ENCODE measurements at places on chromosomes 3 and 15.

DNA sequence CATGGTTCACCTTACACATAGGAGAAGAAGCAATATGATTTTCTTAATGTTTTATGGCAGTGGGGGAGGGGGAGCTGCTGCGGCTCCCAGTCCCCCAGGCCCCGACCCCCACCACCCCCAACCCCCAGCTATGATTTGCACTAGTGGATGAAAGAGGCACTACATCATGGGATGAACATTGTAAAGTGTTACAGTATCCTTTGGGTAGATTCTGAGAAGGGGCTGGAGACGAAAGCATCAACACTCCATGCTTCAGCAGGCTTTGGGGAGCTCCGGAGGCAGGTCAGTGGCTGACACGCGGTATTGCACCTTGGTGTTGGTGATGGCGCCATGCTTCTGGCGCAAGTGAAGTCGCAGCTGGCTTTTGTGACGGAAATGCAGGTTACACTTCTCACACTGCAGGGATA is 19.9 kb upstream of the RTP2 start:
- DNase-seq, result no peak

DNA sequence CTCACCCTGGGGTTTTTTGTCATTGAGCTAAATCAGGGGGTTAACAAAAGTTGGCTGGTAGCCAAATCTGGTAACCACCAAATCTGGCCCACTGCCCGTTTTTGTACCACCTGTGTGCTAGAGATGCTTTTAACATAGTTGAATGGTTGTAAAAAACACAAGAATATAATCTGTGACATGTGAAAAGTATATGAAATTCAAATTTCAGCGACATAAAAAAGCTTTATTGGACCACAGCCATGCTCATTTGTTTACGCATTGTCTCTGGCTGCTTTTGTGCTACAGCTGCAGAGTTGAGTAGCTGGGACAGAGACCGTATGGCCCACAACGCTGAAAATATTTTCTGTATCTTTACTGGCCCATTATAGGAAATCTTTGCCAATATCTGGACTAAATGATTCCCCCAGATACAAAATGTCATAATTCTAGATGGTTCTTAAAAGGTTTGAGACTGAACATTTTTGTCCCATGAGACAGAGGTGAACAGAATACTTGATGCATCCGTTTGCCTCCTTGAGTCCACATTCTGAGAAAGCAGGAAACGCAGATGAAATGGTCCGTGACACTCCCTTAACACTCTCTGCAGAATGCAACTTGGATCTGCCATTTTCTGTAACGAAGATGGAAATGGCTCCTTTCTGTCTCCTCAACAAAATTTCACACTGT is 120.9 kb upstream of the PDZRN3 start:
- DNase-seq, result no peak

- no peak for DNase-seq
These were observed 169.6 kb upstream of the GADL1 start for GRCh38 chr3:31064021-31064420.

GRCh38 chr3:52527039-52527731 is 6.5 kb downstream of the NT5DC2 start:
- DNase-seq, result no peak

GRCh38 chr15:31268911-31269784 is 57.5 kb upstream of the KLF13 start:
- no peak for DNase-seq

- no peak for DNase-seq
These were observed at the start of gene MKRN2OS for GRCh38 chr3:12545473-12545791. Gene MKRN2OS (minus strand): TSS chr3:12545499. CDS start chr3:12545464, 35 bp downstream.

DNA sequence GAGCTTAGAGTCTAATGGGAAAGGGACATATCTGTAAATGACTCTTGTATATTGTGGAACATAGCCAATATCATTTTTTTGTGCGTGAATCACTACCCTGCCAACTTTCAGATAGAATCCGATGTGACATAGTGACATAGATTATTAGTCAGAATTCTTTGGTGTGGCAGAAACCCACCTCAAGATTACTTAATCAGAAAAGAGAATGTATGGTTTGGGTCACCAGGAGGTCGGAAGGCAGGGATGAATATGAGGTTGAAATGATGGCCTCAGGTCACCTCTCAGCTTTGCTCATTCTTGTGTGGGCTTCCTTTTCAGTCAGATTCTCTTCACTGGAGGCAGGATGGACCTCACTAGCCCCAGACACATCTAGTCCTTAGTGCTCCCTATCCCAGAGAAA is 41.4 kb downstream of the SNAPC5 start:
- no peak for DNase-seq

DNA sequence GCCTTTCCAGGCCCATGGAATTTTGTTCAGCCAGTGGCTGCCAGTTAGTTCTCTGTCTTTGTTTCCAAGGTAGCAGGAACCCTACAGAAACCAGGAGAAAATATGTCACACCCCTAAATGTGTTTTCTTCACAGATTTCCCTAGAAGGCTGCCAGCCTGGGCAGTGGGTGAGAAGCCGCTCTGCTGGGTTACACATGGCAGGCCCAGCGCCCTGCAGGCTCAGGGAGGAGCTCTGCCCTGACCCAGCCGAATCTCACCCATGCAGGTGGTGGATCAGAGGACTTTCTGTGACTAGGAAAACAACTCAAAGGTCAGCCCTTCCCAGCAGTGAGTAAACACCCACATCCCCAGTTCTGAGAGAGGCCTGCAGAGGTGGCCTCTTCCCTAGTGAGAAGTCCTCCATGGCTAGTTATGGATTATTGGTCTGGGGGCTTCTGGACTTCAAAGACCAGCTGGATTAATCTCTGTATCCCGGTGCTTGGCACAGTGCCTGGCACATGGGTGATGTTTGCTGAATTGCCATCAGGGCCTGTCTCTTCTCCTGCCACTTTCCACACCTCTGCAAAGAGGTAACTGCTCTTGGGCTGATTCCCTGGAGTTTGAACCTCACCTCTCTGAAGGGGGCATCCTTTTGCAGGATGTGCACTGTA is 34.7 kb upstream of the BDH1 start:
- DNase-seq, result no peak

DNA sequence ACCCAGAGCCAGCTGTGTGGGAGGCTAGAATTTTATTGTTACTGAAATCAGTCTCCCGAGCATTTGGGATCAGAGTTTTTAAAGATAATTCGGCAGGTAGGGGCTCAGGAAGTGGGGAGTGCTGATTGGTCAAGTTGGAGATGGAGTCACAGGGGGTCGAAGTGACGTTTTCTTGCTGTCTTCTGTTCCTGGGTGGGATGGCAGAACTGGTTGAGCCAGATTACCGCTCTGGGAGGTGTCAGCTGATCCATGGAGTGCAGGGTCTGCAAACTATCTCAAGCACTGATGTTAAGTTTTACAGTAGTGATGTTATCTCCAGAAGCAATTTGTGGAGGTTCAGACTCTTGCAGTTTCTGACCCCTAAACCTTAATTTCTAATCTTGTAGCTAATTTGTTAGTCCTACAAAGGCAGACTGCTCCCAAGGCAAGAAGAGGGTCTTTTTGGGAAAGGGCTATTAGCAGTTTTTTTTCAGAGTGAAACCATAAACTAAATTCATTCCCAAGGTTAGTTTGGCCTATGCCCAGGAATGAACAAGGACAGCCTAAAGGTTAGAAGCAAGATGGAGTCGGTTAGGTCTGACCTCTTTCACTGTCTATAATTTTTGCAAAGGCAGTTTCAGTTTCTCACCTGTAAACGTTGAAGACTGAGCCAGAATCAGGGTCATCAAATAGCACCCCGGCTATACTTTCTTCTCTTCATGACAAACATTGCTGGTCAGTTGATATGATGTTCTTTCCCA is 28.2 kb downstream of the FLNB start:
- DNase-seq, result no peak

GRCh38 chr15:69719527-69720240 is 267.1 kb downstream of the RPLP1 start:
- no peak for DNase-seq

DNA sequence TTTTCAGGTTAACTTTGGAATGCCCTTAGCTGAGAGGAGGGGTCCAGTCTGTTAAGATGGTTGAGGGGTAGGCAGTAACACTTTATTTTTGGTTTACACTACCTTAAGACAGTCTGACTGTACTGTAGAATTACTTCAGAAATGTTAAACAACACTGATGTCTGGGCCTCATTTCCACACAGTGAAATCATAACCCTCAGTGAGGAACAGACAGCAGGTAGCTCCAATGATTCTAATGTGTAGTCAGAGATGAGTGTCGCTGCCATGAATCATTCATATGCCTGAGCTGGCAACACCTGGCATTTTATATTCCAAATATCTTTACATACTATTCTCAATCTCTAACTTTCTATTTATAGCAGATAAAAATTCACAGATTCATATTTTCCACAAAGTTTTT is 37.3 kb upstream of the POU1F1 start:
- DNase-seq, result no peak

DNA sequence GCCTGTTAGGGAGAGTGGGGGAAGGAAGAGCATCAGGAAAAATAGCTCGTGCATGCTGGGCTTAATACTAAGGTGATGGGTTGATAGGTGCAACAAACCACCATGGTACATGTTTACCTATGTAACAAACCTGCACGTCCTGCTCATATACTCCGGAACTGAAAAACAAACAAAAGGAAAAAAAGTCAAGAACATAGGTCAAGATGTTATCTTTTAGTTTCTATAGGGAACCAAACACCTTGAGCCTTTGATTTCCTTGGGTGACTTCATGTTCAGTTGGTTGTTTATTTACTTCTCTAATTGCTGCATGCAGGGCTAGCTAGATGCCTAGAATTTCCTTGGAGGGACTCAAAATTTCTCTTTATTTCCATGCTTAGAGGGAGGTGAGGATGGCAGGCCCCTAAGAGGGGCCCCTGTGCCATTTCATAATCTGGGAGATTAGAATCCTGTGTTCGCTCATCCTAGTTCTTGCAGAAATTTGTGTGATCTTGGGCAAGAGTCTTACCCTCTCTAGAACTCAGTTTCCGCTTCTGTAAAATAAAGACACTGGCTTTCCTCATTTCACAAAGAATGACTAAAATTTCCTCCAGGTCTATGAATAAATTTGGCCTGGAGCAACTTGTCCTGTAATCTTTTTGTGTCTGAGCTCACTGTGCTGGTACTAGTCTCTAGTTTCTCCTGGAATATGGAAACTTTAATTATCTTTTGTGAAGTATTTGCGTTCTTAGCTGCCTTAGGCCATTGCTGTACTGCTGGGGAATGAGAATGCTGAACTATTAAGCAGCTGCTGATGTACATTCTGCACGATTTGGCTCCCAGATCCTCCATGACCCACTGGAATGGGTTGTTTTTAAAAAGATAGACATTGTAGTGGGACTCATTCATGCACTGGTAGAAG is 457.5 kb downstream of the EDEM1 start:
- no peak for DNase-seq

GRCh38 chr3:55000953-55001352 is 73.1 kb upstream of the LRTM1 start:
- DNase-seq, result no peak

GRCh38 chr3:194608981-194609380 is 24.2 kb downstream of the TMEM44 start:
- no peak for DNase-seq

DNA sequence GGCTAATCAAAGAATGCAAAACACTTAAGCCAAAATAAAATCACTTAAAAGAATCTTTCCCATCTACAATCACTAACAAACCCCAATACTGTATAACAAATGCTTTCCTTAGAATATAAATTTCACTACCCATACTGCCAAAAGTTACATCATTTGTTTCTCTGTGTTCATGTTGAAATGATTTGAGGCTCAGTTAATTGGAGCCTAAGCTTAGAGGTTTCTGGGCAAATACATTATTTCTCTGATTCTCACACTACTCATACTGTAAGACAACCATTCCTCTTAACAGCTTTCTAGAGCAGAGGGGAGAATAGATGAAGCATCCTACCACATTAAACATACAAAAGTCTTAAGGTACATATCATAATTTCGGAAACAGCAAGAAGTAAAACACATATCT is 2.1 kb downstream of the RIOX2 start:
- no peak for DNase-seq
